ENCODE measurements at places on chromosomes 13 and 19. TPM values are rescaled to one million over a fixed set of nuclear protein-coding genes. Genes with fewer than 3 reads are reported as not detected.

Gene CDX2
- total RNA-seq = not detected

Gene CYP2B6
- total RNA-seq = not detected

Gene IZUMO4
- 2.5 TPM for total RNA-seq

Gene CCL25
- not detected for total RNA-seq

Gene NLRP11
- total RNA-seq = 0.52 TPM

Gene GNG7
- total RNA-seq = 0.30 TPM

Gene CGB1
- total RNA-seq = not detected

Gene OLFM2
- total RNA-seq = 106 TPM

Gene TBCB
- 156 TPM for total RNA-seq

Gene LSR
- 1.9 TPM for total RNA-seq

Gene GTPBP3
- total RNA-seq = 53.2 TPM

Gene MTUS2
- 0.11 TPM for total RNA-seq

Gene NCAN
- total RNA-seq = not detected

DNA sequence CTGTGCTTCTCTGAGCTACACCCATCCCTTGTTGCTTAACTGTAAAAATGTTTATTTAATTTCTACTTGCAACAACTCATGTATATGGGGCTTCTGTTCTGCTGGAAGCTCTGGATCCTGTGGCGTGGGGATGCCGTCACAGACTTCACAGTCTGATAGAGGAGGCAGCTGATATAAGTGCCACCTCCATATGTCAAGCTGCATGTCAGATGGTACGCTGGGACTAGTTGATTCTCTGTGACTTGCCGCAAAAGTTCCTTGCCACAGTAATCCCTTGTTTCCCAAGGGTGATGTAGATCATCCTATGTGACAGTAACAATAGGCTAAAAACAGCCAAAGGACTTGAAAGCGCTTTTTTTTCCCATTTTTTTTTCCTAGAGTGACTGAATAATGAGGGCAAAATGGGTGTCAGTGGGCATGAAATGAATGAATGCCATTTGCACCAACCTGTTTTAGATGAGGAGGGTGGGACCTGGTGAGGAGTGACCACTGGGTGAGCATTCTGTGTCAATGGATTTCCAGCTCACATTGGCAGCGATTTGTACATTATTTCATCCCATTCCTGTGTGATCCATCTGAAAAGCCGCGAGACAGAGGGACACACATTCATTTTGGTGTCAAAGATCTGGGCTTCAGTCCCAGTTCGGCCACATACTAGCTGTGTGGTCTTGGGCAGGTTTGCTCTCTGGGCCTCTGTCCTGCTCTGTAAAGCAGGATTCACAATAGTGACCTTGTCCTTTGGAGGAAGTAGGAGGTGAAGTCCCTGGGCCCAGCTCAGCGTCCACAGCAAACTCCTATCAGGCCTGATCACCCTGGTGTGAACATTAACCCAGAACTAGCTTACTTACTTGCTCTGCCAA, 88.9 kb upstream of the RNF113B start:
- no peak for DNase-seq

DNA sequence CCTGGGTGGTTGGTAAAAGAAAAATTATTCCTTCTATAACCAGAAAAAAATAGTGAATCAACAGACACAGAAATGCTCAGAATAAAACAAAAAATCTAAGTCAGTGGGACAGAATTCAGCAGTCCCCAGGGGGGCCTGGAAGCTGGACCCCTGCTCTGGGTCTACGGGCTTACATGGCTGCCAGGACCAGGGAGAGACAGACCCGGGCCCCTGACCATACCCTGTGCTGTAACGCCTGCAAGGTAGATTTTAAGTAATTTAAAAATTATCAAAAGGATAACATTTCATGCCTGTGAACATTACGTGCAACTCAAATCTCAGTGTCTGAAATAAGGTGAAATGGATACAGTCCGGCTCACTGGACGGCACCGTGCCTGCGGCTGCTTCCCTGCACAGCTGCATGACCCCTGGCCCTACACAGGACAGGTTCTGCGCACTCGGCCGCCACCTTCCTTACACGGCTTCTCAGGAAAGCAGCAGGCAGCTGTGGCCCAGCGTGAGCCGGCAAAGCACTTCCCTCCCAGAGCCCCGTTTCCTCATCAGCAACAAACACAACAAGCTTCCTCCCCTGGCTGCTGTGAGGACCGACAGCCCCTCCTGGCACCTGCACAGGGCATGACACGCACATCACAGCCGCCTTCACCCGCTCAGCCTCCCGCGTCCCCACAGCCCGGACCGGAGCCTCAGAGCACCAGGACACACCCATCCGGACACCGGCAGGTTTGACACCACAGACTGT, 22.2 kb downstream of the RASA3 start:
- no peak for DNase-seq

GRCh38 chr13:99658261-99658991, 157.2 kb downstream of the TM9SF2 start:
- DNase-seq = peak; percentile 92

GRCh38 chr13:49146950-49147355, 73.2 kb upstream of the MLNR start:
- peak; percentile 4 for DNase-seq

- peak; percentile 83 for DNase-seq
These were observed 33.8 kb upstream of the GARRE1 start for GRCh38 chr19:34220472-34221063.

DNA sequence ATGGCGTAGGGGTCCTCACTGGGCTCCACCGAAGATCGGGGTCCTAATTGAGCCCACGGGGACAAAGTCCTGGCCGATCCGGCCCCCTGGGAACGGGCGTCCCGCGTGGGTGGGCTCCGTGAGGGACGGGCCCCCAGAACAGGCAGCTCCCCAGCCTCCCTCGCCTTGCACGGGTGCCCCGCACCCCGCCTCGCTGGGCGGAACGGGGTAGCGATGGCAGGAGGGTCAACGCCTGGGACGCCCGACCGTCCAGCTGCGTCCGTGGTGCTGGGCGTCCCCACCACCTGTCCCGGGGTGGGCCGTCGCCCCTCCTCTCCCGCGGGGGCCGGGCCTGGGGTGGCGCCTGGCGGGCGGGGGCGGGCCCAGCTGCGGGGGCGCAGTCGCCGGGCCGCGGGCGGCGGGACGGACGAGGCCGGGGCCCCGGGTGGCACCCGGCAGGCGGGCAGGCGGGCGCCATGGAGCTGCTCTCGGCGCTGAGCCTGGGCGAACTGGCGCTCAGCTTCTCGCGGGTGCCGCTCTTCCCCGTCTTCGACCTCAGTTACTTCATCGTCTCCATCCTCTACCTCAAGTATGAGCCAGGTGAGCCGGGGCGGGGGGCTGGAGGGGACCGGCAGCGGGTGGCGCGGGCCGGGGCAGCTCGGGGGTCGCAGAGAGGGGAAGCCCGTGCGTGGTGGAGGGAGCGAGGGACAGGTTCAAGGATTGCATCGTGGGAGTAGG, at the start of gene TMEM38A:
TSS of gene TMEM38A (plus strand) at position 377 of the 717 bp plus-strand sequence. CDS start at position 456, 79 bp downstream.
- peak; percentile 31 for DNase-seq

DNA sequence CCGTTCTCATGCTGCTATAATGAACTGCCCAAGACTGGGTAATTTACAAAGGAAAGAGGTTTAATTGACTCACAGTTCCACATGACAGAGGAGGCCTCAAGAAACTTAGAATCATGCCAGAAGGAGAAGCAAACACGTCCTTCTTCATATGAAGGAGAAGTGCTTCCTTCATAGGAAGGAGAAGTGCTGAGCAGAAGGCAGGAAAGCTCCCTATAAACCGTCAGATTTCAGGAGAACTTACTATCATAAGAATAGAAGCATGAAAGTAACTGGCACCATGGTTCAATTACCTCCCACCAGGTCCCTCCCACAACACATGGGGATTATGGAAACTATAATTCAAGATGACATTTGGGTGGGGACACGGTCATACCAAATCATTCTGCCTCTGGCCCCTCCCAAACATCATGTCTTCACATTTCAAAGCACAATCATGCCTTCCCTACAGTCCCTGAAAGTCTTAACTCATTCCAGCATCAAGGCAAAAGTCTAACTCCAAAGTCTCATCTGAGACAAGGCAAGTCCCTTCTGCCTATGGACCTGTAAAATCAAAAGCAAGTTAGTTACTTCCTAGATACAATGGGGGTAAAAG, 10.6 kb downstream of the ACOD1 start:
- DNase-seq = no peak

DNA sequence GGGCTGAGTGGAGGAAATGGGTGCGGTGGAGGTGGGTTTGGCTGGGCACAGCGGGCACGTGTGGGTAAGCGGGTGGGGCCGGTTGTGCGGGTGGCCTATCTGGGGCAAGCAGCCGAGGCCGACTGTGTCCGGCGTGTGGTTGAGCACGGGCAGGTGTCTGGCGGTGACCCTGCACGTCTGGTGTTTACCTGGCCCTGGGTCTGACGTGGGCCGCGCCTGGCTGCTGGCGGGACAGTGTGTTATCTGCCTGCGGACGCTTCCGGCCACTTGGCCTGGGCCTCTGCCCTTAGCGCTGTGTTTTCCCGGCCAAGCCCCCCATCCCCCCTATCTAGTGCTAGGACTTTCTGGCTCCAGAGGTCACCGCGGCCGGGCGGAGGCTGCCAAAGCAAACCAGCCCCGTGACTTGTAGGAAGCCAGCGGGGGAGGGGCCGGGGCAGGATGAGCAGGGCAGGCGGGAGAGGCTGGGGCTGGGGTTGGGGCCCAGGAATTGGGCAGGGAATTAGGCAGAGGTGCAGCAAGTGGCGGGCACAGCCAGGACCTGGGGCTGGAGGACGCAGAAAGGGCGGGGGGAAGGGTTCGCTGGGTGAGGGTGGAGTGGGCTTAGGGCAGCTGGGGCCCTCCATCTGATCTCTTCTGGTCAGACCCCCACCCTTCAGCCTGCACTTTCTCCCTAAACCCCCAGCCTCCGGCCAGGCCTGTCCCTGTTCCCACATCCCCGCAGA, 534 bp upstream of the HPN start:
- DNase-seq = no peak

DNA sequence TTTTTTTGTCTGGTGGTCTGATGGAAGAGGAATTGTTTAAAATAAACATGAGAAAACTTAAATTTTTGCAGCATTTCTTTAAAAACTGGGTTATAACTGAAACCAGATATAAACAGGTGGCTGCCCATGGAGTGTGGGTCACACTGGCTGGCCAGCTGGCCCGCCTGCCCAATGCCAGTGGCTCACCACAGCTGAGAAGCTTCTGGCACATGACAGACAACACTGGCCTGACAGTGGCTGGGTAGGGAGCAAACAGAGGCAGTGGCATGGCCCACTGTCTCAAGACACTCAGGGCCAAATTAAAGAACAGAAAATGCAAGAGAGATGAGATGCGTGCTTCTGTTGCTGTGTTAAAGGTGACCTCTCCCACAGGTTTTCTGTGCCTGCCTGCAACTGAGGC, 3.1 kb upstream of the SLC35E1 start:
- no peak for DNase-seq

GRCh38 chr19:13315495-13315894, 165.3 kb downstream of the IER2 start:
- DNase-seq = no peak

- peak; percentile 86 for DNase-seq
These were observed 30.4 kb upstream of the CYP4F8 start for GRCh38 chr19:15584541-15585115.

DNA sequence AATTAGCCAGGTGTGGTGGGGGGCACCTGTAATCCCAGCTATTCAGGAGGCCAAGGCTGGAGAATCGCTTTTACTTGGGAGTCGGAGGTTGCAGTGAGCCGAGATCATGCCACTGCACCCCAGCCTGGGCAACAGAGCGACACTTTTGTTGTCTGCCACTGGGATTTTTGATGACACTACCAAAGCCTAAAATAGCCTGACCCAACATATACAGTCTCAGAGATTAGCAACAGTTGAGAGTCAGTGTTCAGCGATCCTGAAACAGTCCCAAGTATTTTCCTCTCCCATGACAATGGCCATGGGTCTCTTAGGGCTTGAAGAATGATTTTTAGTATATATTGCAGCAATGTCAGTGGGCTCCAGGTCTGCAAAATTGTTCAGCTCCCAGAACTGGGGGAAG, 32.9 kb downstream of the SLC25A30 start:
- DNase-seq = no peak

DNA sequence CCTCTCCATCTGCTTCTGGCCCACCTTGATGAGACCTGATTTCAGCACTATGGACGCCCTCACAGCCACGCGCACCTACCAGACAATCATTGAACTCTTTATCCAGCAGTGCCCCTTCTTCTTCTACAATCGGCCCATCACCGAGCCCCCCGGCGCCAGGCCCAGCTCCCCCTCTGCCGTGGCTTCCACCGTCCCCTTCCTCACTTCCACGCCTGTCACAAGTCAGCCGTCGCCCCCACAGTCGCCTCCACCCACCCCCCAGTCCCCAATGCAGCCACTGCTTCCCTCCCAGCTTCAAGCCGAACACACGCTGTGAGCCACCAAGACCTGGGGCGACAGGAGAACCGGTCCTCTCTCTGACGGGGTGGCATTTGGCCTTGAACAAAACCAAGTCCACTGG, 19.3 kb upstream of the NPAS1 start:
- DNase-seq = no peak

DNA sequence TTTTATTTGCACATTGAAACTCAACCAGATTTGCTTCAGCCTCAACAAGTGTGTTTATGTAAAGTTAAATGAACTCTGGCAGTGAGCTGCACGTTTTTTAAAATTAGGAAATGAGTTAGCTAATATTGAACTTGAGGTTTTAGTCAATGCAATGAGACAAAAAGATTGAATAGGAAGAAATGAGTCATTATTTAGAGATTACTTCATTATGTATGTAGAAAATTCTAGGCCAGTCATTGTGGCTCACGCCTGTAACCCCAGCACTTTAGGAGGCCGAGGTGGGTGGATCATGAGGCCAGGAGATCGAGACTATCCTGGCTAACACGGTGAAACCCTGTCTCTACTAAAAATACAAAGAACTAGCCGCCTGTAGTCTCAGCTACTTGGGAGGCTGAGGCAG, 22.8 kb upstream of the CD70 start:
- DNase-seq = no peak

- DNase-seq = no peak
These were observed 120.8 kb downstream of the ATP11A start for GRCh38 chr13:112810608-112811007.

DNA sequence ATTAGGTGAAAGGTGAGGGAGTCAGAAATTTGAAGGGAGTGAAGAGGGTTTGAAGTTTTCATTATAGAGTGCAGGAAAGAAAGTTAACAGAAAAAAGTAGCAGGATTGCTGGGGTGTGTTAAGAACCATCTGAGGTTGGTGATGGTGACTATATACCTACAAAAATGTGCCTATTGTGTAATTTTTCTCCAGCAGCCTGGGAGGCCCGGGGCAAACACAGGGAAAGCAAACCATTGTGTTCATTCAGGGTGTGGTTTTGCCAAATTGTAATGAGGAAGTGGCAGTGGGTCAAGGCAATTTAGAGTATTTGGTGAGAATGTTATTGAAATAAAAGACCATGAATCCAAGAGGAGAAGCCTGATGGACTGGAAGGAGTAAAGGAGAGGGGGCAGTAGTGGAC, 8.2 kb upstream of the SUCLA2 start:
- no peak for DNase-seq

GRCh38 chr13:107665926-107666458, 549.3 kb downstream of the LIG4 start:
- no peak for DNase-seq

DNA sequence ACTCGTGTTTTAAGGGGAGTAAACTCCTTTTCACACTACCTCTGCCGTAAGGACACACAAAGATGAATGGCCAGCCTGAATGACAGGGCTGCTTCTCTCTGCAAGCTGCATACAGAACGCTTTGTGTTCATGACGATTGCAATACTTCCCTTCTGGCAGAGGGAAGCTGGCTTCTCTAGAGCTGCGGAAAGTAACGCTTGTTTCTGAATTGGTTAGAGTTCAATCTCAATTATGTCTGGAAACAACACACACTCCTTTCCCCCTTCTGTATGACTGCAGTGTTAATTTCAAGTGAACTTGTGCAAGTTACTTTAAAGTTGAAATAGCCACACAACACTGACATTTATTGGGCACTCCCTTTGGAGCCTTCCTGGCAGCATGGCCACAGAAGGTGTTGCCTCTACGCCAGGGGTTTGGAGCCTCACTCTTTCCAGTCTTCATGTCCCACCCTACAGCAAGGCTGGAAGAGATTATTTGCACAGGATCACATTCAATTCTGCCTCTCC, 242.6 kb downstream of the NDFIP2 start:
- DNase-seq = no peak
